ENCODE measurements at places on chromosomes 16 and 17. TPM values are rescaled to one million over a fixed set of nuclear protein-coding genes. Genes with fewer than 3 reads are reported as not detected.
A peak's percentile ranks its signal among the peaks of the same experiment; 100 is the strongest.

DNA sequence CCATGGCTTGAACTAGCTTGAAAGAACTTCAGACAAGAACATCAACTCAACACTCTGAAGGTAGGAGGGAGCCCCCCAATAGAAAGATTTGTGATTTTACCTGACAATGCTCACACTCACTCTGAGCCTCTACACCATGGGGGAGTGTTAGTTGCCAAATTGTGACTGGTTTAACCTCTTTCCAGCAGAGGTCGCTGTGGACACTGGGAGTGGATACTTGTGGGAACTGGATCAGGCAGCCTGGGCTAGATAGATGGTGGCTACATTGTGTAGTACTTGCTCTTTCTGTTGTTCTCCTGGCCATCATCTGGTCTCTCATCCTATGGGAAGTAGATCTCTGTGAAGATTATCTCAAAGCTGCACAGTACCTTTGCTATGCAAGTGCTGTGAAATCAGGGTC lies 2.9 kb downstream of the SMPD3 start:
- peak; percentile 40 for DNase-seq

RPL23 gene
- 1,166 TPM for total RNA-seq

ALDOC gene
- total RNA-seq: 142 TPM

PSME3 gene
- total RNA-seq: 96.6 TPM

DNA sequence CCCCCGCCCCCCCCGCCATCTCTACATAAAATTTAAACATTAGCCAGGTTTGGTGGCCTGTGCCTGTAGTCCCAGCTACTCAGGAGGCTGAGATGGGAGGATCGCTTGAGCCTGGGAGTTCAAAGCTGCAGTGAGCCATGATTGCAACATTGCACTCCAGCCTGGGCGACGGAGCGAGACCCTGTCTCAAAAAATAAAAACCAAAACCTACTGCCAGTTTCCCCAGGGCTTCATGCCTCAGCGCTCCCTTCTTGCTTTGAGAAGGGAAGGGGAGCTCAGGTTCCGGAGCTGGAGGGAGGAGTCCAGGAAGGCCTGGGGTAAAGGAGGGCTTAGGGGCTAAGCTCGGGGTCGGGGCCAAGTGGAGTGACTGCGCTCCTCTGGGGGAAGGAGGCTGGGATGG lies 20.5 kb downstream of the PLCD3 start:
- DNase-seq: no peak

GRCh38 chr17:4560421-4560820 lies at the start of gene GGT6:
TSS of gene GGT6 (minus strand) at chr17:4560577. CDS start at chr17:4560521, 56 bp downstream.
- DNase-seq: no peak

TUFM gene
- total RNA-seq: 117 TPM

CDH11 gene
- not detected for total RNA-seq

GRCh38 chr17:80456465-80457235 lies 19.8 kb downstream of the NPTX1 start:
- DNase-seq: no peak

DNA sequence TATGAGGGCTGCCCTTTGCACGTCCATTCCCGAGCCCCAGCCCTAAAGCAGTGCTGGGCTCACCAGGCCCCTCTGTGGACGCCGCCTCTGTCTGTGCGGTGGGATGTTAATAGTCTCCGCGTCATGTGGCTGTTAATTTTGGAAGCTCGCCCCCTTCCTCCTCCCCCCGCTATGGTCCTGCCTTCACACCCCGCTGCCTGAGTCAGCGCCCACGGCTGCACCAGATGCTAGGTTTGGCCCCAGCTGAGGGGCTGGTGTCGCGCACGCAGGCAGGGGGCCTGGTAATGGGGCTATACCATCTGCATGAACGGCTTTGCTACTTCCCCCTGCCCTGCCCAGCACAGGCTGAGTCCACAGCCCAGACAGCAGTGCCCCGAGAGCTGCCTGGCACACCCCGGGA lies 4.1 kb upstream of the SSTR5 start:
- DNase-seq: no peak

DNA sequence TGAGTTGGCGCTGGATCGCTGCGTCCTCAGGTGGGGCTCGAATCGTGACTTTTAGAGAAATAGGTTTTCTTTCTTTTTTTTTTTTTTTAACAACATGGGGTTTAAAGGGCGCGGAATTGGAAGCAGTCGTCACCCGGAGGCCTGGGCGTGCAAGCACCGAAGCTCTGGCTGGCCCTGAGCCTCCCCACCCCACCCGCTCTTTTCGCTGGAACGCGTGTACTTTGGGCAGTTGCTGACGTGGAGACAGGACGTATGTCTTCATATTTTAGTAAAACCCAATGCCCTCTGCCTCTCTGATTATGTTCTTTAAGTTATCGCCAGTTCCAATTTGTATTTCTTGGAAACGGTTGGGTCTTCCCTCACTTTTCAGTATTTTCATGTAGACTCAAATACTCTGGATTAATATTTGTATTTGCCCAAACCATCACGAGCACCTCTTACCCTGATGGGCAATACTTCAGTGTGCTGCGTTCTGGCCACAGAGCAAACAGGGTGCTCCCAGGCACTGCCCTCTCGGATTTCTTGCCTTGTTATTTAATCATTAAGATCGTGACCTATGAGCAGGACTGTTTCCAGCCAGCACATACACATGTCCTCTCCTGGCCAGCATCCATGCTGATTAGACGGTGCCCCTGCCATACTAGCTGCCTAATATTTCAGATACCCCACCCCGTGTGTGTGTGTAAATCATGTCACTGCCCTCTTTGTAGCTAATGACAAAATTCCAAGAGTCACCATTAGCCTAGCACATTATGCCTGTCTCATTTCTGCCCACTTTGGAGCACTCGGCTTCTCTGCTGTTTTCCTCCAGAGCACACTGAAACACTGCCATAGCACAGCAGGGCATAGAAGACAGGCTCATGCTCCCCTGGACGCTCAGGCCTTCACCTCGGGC lies 805 bp upstream of the C16orf95 start:
- no peak for DNase-seq

GRCh38 chr16:85947230-85948137 lies 48.5 kb downstream of the IRF8 start:
- DNase-seq: no peak

ST6GALNAC2 gene
- total RNA-seq: 3.9 TPM

DNA sequence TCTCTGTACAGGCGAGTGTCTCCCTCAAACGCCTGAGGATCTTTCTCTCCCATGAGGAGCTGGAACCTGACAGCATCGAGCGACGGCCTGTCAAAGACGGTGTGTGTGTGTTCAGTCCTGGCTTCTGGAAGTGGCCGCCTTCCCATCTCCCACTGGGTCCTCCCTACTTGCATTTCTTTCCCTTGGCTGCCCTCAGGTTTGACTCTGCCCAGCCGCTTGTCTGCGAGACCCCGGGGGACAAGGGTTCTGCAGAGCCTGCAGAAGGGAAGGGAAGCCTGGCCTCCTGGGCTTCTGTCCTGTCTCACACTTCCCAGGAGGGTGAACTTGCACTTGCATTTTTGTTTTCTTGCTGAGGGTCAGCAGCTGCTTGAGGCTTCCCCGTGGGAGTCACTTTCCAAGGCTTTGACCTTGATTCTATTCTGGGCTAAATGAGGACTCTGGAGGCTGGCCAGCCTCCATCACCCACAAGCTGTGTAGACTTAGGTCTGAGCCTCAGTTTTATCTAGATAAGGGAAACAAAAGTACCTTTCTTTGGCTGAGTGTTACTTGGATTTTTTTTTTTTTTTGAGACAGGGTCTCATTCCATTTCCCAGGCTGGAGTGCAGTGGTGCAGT lies 122.3 kb downstream of the ABCC1 start:
- DNase-seq: no peak

DNA sequence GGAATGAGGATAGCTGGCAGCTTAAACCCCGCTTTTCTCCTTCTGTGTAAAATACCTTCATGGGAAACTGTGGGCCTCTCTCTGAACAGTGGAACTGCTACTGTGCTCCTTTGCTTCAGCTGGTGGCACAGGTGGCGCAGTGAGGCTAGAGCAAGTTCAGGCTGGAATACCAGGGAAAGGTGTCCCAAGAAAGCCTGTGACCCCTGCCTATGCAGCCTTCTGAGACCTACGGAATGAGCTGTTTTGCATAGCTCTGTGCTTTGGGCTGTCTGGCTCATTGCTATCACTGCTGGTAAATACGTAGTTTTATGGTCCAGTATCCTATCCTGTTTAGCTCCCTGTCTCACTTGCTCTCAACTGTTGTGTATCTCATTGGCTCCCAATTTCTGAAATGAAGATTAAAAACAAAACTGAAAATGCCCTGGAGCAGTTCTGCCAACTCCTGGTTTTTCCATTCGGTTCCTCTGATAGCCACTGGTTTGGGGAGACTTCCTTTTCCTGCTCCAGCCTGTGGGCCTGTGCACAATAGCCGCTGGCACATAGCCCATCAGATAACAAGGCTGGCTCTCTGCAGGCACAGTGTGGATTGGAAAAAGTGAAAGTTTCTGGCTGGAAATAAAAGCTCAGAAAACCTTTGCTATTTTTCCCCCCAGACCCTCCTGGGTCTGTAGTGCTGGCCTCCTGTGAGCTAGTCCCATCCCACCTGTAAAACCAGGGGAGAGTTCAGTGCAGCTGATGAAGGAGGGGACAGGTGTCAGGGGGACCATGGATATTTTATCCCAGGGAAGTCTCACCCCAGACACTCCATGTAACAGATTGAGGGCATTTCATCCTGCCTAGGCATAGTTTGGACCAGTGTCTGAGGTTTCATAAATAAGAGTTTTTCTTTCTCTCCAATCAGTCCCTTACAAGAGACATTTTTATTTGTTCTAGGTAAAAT lies 24.0 kb downstream of the LIMD2 start:
- DNase-seq: no peak

DNA sequence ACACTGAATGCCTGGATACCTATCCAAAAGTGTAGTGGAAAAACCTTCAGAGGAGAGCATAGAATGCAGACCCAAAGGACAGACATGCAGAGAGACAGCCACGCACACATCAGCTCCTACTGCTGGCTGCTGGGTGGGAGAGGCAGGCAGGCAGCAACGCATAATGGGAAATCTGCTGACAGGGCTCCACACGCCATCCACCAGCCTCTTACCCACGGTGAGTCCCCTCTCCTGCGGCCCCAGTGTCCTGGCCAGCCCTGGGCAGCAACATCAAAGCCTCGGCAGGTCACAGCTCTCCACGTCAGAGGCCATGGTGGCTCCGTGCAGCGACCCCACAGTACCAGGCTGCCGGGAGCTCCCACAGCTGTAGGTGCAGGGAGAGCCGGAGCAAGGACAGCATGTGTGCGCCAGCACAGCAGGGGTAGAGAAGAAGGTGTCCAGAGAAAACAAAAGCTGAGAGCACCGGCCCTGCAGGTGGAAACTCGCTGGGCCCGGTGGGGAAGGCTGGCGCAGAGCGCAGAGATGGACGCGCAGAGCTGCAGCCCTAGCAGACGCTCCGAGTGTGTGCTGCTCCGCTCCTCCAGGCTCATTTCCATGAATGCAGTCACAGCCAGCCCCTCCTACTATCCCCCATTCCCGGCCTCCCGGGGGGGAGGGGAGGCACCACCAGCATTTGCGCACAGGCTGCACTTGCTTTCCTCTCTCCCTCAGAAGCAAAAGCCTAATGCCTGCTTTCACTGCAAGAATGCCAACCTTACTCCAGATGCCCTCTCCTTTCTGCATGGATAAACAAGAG lies 58.9 kb downstream of the CYTH1 start:
- no peak for DNase-seq

DNA sequence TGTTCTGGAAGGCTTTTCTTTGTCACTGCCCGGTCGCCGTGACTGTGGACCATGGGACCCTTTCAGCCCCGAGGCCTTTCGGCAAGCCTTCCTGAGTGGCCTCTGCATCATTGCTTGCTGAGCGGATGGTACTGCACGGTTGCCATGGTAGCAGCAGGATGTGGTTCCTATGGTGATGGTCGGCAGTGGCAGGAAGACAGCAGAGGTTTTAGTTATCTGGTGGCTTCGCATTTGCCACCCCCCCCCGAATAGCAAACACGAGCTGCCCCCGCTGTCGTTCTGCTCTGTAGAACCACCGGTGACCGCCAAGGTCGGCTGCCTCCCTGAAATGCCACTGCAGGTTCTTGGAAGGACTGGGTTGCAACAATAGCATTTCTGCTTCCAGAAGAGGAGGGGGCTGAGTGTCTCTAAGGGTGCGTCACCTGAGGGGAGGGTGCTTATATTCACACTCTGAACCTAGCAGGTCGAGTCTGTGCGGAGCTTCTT lies 76.6 kb downstream of the CMIP start:
- peak; percentile 86 for DNase-seq

- no peak for DNase-seq
Measured at GRCh38 chr17:30309591-30309990, 17.8 kb upstream of the BLMH start.

DNA sequence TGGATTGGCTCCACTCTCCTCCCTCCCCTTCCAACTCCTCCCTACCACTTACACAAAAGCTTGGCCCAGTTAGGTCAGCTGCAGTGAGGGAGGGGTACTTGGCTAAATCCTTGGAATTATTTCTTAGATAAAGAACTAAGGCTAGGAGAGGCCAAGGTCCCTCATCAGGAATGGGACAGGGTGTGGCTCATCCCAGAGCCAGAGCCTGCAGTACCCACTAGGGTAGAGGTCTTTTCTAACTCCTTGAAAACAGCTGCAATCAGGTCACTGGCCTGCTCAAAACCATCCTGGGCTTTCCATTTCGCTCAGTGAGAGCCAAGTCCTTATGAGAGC lies 1.9 kb upstream of the SLC46A1 start:
- DNase-seq: no peak

DNA sequence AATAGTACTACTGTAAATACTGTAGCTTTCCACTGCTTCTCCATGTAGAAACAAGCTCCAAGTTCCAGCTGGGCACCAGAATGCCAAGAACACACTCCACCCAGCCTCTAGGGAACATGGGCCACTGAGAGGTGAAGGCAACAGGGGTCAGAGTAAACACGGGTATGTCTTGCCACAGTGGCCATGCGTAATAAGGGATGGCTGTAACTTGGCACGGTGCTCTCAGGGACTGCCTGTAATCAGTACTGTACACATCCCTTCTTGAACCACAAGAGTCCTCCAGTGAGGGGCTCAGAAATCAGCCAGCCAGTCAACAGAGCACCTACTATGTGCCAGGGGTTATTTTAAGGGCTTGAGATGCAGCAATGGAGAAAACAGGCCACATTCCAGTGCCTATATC lies 10.8 kb downstream of the LRRC59 start:
- no peak for DNase-seq

- DNase-seq: peak; percentile 81
Measured at GRCh38 chr17:48492401-48493298, 38.2 kb downstream of the HOXB1 start.

CACNB1 gene
- 27.2 TPM for total RNA-seq

DNA sequence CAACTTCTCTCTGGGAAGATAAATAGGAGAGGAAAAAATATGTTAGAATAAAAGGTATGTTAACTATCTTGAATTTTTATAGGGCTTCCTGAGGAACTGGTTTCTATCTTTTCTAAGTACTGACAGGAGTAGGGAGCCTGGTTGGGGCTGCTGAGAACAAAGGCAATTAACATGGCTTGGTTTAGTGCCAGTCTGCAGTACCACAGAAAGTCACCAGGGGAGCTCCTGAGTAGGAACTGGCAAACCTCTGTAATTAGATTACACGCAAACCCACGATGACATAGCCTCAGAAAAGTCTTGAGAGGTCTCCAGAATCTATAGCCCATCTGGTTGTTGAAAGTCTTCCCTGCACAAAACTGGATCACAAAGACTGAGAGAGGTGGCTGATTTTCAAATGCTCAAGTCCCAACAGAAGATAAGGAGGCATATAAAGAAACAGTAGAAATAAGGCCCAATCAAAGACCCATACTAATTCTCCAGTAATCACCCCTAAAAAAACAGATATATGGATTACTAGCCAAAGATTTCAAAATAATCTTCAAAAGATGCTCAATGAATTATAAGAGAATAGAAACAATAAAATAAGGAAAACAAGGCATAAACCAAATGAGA lies 11.7 kb upstream of the CNTNAP4 start:
- no peak for DNase-seq

Data from activated naive CD8-positive, alpha-beta T cell treated with anti-CD3 and anti-CD28 coated beads, Interleukin-2, amount 10 ng/mL, durations not matched to agents 7 days and 5 days (primary cell).